ENCODE measurements at places on chromosomes 4 and X.

GRCh38 chr4:120070196-120070595, 3.5 kb upstream of the MAD2L1 start:
- peak; percentile 70 for DNase-seq

DNA sequence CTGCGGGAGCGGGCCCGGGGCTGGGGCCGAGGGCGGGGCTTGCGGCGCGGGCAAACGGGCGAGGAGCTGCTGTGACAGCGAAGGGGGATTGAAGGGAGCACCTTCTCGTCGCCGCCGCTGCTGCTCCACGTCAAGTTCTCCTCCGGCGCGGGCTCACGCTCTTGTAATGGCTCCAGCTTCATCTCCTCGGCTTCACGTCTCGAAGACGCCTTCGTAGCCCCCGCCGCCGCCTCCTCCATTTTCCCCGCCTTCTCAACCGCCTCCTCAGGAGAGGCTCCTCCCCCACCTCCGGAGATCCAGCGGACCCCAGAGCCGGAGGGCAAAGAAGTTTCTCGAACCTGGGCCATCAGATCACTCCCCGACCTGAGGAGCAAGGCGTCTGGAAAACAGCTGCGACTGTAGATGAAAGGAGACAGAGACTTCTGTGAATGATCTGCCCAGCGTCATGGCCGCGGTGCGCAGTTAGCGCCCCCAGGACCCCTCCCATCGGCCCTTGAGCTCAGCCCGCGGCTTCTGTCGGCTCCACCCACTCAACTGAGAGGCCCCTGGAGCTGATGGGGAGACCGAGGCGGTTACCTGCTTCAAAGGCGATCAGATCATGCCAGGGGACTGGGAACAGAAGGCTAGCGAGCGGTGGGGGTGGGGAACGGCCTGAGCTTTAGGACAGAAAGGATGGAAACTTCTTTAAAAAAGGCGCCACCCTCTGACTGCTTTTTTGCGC, 895 bp downstream of the USP51 start:
- peak; percentile 48 for DNase-seq

- DNase-seq: no peak
These were observed 39.5 kb downstream of the SORBS2 start for GRCh38 chr4:185772391-185773093.

- DNase-seq: no peak
These were observed 14.7 kb downstream of the CWH43 start for GRCh38 chr4:49000806-49001205.

DNA sequence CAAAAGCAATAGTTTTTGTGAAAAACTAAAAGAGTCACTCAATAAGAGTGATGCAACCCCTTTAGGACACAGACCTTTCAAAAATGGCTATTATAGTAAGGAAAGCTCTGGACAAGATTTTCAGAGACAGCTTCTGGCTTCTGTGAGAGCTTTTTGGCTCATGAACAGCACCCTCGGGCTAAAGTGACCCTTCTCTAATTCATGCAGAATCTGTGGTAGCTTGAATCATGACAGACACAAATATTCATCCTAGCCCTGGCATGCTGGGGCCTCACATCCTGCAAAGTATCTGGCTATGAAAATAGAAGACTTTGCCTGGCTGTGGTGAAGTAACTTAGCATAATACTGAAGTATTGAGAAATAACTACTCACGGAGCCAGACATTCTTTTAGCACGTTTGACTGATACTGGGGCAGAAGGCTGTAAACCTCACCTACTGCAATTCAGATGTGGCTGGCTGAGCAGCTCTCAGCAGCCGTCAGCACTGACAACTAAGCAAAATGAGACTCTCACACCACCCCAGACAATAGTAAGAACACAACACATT, 327.3 kb downstream of the MAPK10 start:
- peak; percentile 95 for DNase-seq

- no peak for DNase-seq
These were observed 394.1 kb downstream of the GALNTL6 start for GRCh38 chr4:172207258-172207657.

DNA sequence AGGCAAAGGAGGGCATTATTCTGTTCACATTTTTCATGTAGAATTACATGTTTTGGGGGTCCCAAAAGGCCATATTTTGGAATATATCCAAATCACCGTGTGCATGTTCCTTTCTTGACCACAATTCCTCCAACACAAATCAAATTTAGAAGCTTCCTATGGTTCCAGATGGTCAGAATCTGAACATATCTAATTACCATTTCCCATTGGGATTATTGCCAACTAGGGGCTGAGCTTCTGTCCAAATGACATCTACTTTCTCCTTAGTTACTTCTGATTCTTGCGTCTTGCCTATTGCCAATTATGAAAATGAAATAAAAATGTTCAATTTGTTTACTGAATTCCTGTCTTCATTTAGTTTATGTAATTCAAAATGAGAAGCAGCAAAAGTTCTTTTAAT, 163.7 kb downstream of the CPE start:
- no peak for DNase-seq

DNA sequence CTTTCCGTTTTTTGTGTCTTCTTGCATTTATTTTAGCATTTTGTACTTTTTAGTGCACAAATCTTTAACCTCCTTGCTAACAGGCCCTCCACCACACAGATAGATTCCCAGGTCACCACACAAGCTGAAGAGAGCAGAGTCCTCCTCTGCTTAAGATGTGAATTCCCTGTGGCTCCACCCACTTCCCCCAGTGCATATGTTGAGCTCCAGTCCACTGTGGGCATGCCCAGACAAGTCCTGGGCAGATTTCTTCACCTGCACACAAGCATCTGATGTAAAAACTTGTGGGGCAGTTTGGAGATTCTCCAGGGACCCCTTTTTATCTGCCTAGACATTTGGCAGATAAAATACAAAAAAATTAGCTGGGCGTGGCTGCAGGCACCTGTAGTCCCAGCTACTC, 19.8 kb upstream of the PASD1 start:
- no peak for DNase-seq

DNA sequence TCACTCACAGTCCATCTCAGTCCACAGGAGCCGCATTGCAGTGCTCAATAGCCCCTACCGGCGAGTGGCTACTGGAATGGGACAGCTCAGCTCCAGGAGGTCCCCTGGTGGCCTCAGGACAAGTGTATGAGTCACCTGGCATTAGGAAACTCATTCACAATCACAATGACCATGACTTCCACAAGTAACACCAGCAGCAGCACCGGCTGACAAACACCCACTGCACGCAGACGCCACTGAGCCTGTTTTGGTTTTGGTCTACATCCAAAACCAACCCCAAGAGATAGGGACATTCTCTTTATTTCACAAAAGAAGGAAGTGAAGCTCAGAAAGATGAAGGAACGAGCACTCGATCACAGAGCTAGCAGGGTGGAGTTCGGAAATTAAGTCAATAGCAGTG, 8.1 kb downstream of the JAKMIP1 start:
- DNase-seq: no peak

All from fibroblast of skin of abdomen (primary cell).